ENCODE measurements at places on chromosomes 6 and 20.

GRCh38 chr6:40917603-40918002 is 121.4 kb downstream of the UNC5CL start:
- DNase-seq, result no peak

DNA sequence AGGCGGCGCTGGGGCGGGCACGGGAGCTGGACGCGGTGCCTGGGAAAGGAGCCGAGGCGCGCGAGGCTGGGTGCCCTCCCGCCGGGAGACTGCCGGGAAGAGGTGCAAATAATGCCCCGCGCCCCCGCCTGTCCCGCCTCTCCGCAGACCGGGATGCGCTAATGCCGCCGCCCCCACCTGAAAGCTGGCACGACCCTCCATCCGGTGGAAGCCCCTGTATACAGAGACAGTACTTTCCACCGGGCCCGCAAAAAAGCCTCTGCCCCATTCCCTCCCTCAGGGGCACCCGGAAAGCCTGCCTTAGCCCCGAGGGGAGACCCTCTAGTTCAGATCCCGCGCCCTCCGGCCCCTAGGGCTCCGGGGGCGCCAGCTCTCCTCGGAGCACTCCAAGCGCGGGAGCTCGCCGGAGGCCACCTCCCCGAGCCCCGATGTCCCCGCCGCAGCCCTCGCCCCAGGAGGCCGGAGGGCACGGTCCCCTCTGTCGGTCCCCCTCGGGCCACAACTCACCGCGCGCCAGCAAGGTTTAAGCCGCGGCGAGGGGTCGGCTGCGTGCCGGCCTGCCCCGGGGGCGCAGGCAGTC is 1.2 kb downstream of the GRM4 start:
- DNase-seq, result no peak

DNA sequence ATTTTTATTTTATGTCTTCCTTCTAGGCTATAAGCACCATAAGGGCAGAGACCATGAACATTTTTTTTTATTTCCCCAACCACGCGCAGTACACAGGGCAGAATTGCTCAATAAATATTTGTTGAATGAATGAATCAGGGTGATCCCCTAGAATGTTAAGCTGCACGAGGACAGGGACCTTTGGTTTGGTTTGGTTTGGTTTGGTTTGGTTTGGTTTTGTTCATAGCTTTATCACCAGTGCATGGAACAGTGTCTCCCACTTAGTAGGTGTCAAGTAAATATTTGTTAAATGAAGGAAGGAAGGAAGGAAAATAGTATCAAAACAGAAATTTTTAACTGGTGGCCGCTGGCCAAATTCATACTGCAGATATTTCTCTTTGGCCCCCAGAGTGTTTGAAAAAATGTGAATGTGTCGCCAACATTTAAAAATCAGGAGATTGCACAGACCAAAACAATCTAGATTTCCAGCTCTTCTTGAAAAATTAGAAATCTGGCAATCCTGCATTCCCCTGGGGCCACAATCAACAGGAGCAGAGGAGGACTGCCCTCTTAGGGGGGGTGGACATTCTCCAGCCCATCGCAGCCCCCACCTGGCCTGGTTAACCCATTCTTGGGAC is 205.3 kb downstream of the EYA2 start:
- no peak for DNase-seq

DNA sequence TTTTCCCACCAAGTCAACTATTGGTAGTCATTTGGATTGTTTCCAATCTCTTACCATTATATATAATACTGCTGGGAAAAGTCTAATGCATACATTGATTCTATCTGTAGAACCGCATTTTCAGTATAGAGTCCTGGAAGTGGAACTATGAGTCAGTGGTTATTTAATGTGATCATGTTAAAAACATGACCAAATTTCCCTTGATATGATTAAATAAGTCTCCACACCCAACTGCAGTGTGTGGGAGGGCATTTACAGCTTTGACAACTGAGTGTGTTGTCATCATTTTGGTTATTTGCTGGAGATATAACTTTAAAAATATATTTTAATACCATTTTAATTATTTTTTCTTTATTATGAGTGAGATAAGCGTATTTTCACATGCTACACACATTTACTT is 1027.6 kb downstream of the EYS start:
- no peak for DNase-seq

DNA sequence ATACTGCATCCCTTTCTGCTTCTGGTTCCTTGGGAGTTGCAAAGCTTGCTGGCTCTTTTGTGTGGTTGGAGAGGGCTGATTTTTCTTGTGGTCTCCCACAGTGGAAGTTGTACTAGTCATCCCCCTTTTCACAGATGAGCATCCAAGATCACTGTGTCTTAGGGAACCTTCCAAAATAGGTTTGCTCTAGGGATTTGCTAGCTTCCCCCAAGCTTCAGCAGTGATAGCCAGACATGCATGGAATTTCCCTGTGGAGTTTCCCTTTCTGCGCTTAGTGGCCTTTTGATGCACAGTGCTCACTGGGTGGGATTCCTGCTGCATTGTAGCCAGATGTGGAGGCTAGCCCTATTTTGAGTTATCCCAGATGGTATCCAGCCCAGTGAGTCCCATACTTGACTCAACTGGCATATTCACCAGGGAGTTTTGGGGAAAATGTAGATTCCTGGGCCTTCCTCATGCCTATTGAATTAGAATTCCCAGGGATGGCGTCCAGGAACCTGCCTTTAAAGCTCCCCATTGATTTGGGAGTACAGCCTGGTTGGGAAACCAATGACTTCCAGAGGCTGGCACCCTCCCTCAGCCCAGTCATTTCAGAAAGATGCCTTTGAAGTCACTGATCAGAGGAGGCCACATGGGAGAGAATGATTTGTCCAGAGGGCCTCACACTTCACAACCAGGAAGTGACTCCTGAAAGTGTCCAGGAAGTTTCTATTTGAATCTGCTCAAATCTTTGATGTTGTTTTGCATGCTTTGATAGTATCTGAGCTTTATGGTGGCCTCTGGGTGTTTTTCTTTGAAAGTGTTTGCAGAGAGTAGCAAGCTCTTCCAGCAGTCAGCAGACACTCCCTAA is 25.9 kb downstream of the PPARD start:
- DNase-seq, result no peak

- no peak for DNase-seq
These were observed 138.5 kb downstream of the RCAN2 start for GRCh38 chr6:46352541-46353268.

DNA sequence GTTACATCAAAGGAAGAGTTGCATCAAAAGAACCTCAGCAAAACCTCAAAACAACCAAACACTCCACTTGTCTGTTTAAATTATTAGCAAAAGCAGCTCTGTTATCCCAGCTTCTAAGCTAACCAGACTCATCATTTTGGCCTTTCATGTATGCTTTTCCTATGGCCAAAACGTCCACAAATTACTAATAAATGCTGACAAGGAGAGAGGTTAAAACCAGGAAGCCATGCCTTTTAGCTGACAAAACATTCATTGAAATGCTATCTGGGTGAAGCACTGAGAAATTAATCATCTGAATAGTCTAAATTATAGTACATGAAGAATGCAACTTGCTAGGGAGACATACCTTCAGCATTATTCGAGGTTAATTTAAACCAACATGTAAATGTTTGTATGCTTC is 80.6 kb downstream of the LAMA2 start:
- no peak for DNase-seq

- DNase-seq, result no peak
These were observed 204.2 kb downstream of the KCNQ5 start for GRCh38 chr6:72826037-72826436.

DNA sequence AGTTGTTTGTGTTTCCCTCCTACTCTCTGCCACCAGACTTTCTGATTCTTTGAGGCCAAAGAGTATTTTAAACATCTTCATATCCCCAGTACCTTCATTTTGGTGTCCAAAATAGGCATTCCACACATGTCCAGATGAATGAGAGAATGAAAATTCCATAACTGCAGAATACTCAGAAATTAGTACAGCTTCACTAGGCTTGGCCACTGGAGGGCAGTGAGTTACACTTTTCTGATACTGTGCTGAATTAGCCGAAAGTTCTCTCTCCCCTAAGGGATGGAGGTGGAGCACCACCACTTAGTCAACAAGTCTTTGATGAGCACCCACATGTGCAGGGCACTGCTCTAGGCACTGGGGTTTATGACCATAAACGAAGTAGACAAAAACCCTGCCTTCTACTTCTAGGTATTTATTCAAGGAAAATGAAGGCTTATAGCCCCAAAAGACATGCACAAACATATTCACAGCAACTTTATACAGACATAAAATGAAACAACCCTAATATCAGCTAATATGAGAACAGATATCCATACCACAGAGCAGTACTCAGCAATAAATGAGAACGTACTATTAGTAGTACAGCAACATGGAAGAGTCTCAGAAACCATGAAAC is 46.1 kb upstream of the TMEM217 start:
- DNase-seq, result no peak

DNA sequence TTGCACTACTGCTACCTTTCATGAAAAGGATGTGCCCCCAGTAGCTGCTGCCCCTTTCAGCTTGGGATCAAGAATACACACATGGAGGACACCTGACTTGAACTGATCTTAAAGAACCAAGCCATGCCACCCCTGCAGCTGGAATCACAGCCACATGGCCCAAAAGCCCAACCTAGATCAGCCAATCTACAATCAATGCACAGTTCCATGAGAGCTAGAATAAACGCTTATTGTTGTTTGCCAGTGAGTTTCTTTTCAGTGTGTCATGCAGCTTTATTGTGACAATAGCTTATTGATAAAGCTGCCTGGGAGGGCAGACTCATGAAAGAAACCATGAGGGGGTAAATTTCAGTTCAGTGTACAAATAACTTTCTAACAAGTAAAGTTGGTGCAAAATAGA is 397.7 kb downstream of the PTPRT start:
- no peak for DNase-seq

DNA sequence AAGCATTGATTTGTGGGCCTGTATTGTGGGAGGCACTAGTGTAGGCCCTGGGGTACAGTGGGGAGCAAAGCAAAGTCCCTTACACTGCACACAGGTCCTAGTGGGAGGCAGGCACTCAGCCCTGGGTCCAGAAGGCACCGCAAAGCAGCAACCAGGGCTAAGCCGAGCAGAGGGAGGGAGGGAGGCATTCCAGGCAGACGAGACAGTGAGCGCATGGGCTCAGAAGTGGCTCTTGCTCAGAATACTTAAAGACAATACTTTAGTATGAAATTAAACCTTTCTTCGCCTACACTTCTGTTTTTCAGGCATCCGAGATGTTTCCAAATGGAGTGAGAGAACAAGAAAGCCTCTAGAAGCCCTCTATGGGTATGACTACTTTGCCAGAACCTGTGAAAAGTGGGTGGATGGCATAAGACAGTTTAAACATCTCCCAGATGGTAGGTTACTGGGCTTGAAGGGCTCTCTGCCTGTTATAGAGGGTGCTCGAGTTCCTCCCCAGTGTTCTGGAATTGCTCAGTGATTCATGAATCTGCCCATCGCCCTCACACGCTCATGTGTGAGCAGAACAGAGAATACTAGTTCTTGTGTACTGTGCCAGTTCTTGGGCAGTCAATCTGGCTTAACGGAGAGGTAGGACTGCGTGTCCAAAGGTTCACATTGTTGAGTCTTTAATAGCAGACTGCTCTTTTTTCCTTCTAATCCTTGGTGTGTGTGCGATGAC is 18.7 kb downstream of the BPHL start:
- no peak for DNase-seq

DNA sequence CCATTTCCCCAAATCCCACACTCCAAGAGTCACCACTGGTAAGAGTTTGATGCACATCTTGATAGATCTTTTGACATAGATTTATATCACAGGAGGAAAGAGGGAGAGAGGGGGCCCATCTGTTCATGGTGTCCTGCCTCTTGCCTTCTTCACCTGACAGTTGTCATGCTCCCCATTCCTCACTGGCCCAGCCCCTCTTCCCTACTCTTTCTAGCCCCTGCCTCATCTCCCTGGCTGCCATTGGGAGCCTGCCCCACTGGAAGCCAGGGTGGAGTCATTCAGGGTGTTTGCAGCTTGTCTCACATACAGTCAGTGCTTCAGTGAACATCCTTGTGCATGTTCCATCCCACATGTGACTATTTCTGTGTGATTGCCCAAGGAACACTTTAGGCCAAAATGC is 27.6 kb downstream of the SIRPA start:
- no peak for DNase-seq

Measured in neuronal stem cell (in vitro differentiated cells).